ENCODE measurements at places on chromosomes 7 and 10.
A peak's percentile ranks its signal among the peaks of the same experiment; 100 is the strongest.

DNA sequence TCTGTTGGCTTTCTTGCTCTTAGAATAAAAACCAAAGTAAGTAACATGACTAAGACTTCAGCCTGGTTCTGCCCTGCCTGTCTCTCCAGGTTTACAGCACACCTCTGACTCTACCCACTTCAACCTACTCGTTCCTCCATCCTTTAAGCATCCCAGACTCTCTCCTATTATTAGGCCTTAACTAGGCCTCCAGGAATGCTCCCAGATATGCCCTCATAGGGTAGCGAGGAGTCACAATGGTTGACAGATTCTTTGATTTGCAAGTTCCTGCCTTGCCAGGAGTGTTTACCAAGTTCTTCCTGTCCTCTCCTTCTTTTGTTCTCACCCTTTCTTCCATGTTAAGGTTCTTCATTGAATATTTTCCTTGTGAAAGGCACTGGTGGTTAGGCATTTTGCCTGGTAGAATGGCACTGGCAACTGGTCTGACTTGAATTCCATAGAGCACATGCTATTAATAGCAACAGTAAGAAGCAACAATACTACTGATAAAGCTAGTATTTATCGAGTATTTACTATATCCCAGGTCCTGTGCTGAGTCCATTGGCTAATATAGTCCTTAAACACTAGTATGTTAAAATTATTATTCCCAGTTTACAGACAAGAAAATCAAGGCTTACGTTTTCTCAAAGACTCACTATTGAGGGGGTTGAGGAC is 327.9 kb upstream of the PRKCQ start:
- DNase-seq, result no peak

DNA sequence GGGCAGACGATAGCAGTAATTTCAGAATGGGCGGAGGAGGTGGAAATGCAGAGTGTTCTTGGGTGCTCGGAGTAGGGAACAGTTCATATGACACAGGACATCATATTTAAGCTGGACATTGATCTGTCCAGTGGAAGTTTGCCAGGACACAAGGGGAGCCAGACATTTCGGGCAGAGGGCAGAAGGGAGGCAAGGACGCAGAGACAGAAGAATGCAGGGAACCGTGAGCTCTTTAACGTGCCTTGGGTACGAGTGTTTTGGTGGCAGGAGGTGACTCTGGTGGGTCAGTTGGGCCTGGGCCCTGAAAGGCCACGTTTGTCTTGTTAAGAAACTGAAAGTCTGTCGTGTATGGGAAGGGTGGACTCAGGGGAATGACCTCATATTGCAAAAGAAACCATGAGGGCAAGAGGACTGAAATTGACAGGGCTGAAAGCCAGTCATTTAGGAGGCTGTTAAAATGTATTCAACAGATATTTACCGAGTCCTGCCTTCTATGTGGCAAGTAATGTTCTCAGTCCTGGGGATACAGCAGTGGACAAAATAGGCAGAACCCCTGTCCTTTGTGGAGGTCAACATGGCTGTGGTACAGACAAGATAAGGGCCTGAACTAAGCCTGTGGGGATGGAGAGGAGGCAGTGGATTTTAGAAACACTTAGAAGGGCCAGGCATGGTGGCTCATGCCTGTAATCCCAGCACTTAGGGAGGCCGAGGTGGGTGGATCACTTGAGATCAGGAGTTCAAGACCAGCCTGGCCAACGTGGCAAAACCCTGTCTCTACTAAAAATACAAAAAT is 2.2 kb downstream of the OPTN start:
- no peak for DNase-seq

GRCh38 chr10:64867501-64867962 is 1346.3 kb downstream of the REEP3 start:
- no peak for DNase-seq

GRCh38 chr10:110212119-110213006 is 5.0 kb downstream of the MXI1 start:
- peak; percentile 39 for DNase-seq

- no peak for DNase-seq
These were observed 128.5 kb upstream of the PFKP start for GRCh38 chr10:2938869-2939268.

DNA sequence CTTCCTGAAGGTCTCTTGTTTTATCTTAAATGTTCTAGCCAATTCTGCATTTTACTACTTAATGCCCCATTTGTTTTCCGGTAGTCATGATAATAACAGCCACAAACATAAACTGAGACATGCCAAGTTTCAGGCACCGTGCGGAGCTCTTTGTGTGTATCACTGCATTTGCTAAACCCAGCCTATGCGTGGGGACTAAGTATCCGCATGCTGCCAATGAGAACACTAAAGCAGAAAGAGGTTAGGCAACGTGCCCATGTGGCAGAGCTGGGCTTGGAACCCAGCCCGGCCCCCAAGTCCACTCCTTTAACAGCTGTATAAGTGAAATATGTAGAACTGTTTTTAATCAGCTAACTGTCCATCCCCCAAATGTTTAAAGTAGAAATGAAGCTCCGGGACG is 54.1 kb downstream of the SLIT1 start:
- no peak for DNase-seq

- no peak for DNase-seq
These were observed 46.8 kb downstream of the HIPK2 start for GRCh38 chr7:139730746-139731612.

- DNase-seq, result no peak
These were observed 8.1 kb upstream of the DEPP1 start for GRCh38 chr10:44986670-44987069.

Measured in activated CD4-positive, alpha-beta T cell treated with anti-CD3 and anti-CD28 coated beads, Interleukin-2, Interleukin-4, amounts not matched to agents 100 ng/mL and 50 ng/mL, durations not matched to agents 16 hours and 8 hours (primary cell).